ENCODE measurements at places on chromosomes 2 and 18. TPM values are rescaled to one million over a fixed set of nuclear protein-coding genes. Genes with fewer than 3 reads are reported as not detected.
A peak's percentile ranks its signal among the peaks of the same experiment; 100 is the strongest.

- no peak for DNase-seq
These were observed 39.5 kb downstream of the BABAM2 start for GRCh38 chr2:27929916-27930486.

DNA sequence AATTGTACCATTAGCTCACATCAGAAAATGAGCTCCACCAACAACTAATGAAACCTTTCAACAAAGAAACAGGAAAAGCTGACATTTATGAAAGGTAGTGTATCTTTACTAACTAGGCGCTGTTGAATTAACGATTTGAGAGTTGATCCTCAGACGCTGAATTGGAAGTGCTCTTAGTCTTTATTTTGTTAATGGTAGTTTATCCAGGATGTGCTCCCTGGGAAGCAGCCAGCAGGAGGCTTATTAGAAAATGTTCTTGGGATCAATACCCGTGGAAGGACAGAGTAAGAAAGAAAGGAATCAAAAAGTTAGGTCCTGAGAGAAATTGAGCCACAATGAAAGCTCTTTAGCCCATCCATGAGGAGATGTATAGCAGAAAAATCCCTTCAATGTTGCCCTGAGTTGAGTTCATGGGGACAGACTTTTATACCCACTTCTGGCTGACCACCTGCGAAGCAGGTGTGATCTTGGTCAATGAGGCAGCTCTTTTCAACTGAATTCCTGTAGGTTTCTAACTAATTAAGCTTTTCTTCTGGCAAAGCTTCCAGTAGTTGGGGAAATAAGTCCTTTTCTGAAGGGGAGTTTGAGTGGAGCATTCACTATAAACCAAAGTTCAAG lies 492.6 kb upstream of the REG3G start:
- no peak for DNase-seq

GRCh38 chr2:222024932-222025880 lies 273.6 kb downstream of the PAX3 start:
- peak; percentile 42 for DNase-seq

GRCh38 chr2:159199761-159200465 lies 86.6 kb downstream of the WDSUB1 start:
- DNase-seq = no peak

GRCh38 chr18:7576685-7577084 lies 9.6 kb downstream of the PTPRM start:
- DNase-seq = no peak

MGAT4A gene
- 33.4 TPM for polyA plus RNA-seq

DNA sequence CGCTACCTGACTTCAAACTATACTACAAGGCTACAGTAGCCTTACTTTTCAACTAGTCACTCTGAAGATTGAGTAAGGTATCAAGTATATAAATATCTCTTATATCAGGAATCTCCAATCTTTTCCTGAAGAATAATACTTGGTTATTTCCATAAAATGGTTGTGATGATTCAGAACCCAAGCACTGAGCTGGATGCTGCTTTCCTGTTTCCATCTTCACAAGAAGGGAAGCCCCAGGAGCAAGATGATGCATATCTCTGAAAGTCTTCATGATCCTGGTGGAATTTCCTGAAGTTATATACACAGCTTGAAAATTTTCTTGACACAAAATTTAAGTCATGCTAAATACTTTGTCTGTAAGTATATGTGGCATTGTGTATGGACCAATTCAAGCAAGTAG lies 243.9 kb upstream of the TANK start:
- DNase-seq = no peak

DNA sequence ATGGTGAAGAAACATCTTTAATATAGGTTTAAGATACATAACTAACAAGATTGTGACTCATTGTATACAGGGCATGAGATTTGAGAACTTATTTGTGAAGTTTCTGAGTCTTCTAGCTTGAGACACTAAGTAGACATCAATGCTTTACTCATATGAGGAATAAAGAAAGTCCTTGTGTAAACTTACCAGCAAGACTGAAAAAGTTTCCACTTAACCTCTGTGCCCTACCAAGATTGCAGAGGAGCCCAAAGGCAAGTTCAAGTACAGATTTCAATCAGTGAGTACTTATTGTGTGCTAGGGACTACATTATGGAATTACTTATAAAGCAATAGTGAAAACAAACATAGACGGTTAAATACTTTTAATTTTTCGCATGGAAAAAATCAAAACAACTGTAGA lies 1041.2 kb upstream of the CELF4 start:
- no peak for DNase-seq

Measured in left kidney (tissue), 8 donors.